ENCODE measurements at places on chromosomes 16 and 17. TPM values are rescaled to one million over a fixed set of nuclear protein-coding genes. Genes with fewer than 3 reads are reported as not detected.
A peak's percentile ranks its signal among the peaks of the same experiment; 100 is the strongest.

DNA sequence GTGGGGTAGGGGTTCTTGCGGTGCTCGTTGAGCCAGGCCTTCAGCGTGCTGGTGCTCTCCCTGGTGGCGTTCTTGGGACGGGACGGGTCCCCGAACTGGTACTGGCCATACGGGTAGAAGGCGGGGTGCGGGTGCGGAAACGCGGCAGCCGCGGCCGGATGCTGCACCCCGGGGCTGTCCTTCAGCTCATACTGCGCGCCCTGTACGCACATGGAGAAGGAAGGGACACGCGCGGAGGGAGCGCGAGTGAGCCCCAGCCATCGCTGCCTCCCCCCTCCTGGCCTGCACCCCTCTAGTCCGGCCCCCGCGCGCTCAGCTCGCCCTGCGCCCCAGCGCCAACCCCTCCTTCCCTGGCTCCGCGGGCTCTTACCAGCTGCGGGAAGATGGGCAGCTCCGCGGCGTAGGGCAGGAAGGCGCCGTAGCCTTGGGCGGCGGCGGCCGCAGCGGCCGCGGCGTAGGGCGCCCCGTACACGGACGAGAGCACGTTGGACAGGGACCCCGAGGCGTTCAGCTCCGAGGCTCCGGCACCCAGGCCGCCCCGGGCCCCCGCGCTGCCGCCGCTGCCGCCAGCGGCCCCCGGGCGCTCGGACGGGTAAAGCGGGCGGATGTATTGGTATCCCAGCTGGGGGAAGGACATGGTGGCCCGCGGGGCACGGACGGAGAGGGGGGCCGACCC lies 1.0 kb downstream of the IRX3 start:
- no peak overlapping the region for H3K27ac ChIP-seq
- H3K27me3 ChIP-seq = no peaks in the 10 kb centered on the region
- no peak for DNase-seq
- no peaks in the 10 kb centered on the region for H3K36me3 ChIP-seq

GRCh38 chr17:82551779-82552457 lies 32.4 kb downstream of the FOXK2 start:
- DNase-seq = peak; percentile 84
- no peaks in the 10 kb centered on the region for H3K36me3 ChIP-seq
- H3K27ac ChIP-seq = no peak overlapping the region
- no peak overlapping the region for H3K4me3 ChIP-seq
- no peaks in the 10 kb centered on the region for H3K27me3 ChIP-seq

- H3K4me3 ChIP-seq = no peak overlapping the region
- no peak for DNase-seq
- no peak overlapping the region for H3K27ac ChIP-seq
Measured at GRCh38 chr16:1159973-1160772, 7.3 kb downstream of the CACNA1H start.

GRCh38 chr16:3008690-3009037 lies 4.1 kb upstream of the CLDN9 start:
- no peak overlapping the region for H3K27ac ChIP-seq
- H3K27me3 ChIP-seq = peaks cover 22% of the 10 kb centered on the region
- no peak for DNase-seq
- peaks cover 25% of the 10 kb centered on the region for H3K4me1 ChIP-seq
- no peaks in the 10 kb centered on the region for H3K36me3 ChIP-seq
- peak overlapping the region; percentile 44 for H3K4me3 ChIP-seq

- H3K27ac ChIP-seq = no peak overlapping the region
- H3K27me3 ChIP-seq = no peaks in the 10 kb centered on the region
- no peaks in the 10 kb centered on the region for H3K36me3 ChIP-seq
- DNase-seq = no peak
- no peak overlapping the region for H3K4me3 ChIP-seq
- H3K4me1 ChIP-seq = no peaks in the 10 kb centered on the region
Measured at GRCh38 chr17:50684612-50685333, 22.9 kb downstream of the ANKRD40 start.

DNA sequence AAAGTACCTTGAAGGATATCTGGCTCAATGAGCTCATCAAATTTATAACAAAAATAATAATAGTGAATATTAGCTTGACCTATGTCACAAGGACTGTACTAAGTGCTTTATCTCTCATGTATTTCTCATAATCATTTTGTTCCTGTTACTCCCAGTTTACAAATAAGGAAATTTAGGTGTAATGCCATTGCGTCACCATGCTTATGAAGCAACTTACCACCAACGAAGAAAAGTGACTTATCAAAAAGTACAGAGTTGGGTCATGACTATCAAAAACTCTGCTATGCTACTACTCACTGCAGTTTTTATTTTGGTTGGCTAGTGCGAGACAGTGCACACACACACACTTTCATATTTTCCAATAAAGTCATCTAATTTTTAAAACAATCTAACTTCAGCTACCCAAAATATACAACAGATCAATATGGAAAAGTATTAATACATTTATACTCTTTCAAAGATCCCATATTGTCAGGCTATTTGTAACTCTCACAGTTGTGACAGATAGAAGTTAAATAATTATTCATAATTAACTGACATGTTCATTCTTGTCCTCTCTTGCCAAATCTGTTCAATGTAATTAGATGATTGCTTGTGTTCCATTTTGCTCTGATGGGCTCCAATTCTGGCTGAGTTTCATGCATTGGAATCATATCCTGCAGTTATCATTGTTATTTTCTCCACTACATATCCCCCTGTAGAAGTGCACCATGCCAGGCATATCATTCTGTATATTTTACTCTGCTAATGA lies 119.4 kb downstream of the KCNJ2 start:
- no peaks in the 10 kb centered on the region for H3K4me1 ChIP-seq
- H3K36me3 ChIP-seq = no peaks in the 10 kb centered on the region
- DNase-seq = no peak
- no peak overlapping the region for H3K4me3 ChIP-seq
- no peaks in the 10 kb centered on the region for H3K27me3 ChIP-seq

DNA sequence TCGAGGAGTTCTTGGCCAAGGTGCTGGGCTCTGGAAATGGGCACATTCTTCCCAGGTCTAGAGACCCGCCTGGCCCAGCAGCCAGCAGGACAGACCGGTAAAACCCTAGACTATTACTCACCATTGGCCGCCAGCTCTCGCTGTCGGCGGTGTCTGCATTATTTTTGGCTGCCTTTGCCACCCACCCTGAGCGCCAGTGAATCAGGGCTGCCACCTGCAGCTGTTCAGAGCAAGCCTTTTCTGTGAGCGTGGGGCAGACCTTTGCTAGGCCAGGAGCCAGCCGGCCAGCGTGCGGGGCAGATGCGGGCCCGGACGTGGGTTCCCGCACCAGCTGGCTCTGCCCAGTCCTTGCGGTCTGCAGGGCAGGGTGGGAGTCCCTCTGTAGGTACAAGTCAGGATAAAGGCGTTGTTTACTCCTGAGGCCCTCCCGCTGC lies 15.8 kb upstream of the CLEC18A start:
- H3K36me3 ChIP-seq = peaks cover 1% of the 10 kb centered on the region
- DNase-seq = no peak
- no peak overlapping the region for H3K27ac ChIP-seq
- no peaks in the 10 kb centered on the region for H3K27me3 ChIP-seq

DNA sequence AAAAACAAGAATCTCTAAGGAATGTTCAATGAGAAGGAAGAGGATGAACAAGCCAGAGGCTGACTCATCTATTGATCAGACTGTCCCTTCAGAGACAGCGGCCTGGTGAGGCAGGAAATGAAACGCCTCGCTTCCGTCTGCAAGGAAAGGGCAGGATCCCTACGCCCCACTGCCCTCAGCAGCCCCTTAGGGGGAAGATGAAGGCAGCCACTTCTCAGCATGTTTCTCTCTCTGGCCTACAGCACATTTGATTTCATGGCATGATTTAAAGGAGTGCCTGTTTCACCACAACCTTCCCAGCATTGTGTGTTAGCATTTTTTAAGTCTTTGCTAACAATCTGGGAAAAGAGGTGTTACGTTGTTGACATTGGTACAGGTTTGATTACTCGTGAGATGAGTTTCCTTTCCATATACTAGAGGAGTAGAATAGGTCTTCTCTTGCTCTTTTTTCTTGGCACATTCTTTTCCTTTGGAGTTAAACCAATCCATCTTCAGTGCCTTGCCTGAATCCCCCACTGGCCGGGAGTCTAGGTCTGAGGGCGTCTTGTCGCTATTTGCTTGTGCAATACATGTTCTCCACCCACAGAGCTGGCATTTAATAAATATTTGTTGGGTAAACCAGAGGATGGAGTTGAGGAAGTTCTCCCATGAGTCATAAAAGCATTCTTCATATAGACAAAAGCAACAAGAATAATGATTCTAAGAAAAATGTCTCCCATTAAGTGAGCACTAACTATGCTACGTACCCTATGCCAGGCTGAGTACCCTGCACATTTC lies 47.4 kb downstream of the RBFOX3 start:
- H3K27ac ChIP-seq = no peak overlapping the region
- no peak overlapping the region for H3K4me3 ChIP-seq
- no peaks in the 10 kb centered on the region for H3K4me1 ChIP-seq
- no peaks in the 10 kb centered on the region for H3K36me3 ChIP-seq

DNA sequence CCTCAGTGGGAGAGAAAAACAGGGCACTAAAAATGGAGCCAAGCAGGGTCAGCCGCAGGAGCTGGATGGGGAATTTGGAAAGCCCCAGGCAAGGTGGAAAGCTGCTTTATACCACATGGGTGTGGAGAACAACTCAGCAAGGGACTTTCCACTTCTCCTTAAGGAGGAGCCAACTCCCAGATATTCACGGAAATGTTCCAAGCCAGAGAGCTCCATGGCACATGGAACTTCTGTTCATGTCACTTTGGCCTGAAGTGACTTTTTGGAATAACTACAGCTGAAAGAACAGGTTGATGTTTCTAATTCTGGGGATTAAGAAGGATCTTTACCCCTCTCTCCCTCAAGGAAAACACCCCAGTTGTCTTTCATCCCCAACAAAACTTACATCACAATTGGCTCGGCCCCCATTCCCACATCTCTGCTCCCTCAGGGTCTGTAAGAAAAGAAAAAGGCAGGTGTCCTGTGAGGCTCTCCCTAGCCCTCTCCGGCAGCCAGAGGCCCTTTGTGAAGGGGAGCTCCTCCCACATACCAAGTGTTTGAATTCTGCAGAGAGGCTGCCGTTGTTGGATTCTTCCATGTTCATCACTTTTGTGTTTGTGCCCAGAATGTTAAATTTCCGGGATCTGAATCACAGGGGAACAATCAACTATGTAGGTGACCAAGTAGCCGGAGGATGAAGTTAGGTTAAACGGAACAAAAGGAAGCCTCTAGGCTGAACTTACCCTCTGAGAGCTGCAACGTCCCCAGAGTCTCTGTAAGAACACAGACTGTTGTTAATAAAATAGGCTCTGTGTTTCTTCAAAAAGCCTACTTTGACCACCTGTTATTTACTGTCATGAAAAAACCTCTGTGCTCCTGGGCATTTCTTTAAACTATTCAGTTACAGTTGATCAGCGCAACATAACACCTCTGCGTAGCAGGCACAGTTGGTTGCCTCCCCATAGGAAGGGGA lies 41.0 kb downstream of the STAT5A start:
- DNase-seq = no peak
- H3K27me3 ChIP-seq = no peaks in the 10 kb centered on the region
- H3K27ac ChIP-seq = no peak overlapping the region
- H3K4me1 ChIP-seq = no peaks in the 10 kb centered on the region
- H3K4me3 ChIP-seq = no peak overlapping the region

- H3K27ac ChIP-seq = no peak overlapping the region
- peaks cover 49% of the 10 kb centered on the region for H3K4me1 ChIP-seq
- no peak for DNase-seq
- peaks cover 6% of the 10 kb centered on the region for H3K36me3 ChIP-seq
Measured at GRCh38 chr17:1217089-1217385, 37.3 kb upstream of the ABR start.

The UMOD gene
- polyA plus RNA-seq = not detected

The MRC2 gene
- 0.09 TPM for polyA plus RNA-seq

All from B cell (primary cell).